Activated T-cell treated with anti-CD3 and anti-CD28 coated beads, Interleukin-2, amount 50 U/mL, for 4 hours (primary cell): ENCODE measurements at places on chromosomes 7 and 10.

GRCh38 chr7:28507525-28508282, 95.4 kb downstream of the CREB5 start:
- no peak for DNase-seq

DNA sequence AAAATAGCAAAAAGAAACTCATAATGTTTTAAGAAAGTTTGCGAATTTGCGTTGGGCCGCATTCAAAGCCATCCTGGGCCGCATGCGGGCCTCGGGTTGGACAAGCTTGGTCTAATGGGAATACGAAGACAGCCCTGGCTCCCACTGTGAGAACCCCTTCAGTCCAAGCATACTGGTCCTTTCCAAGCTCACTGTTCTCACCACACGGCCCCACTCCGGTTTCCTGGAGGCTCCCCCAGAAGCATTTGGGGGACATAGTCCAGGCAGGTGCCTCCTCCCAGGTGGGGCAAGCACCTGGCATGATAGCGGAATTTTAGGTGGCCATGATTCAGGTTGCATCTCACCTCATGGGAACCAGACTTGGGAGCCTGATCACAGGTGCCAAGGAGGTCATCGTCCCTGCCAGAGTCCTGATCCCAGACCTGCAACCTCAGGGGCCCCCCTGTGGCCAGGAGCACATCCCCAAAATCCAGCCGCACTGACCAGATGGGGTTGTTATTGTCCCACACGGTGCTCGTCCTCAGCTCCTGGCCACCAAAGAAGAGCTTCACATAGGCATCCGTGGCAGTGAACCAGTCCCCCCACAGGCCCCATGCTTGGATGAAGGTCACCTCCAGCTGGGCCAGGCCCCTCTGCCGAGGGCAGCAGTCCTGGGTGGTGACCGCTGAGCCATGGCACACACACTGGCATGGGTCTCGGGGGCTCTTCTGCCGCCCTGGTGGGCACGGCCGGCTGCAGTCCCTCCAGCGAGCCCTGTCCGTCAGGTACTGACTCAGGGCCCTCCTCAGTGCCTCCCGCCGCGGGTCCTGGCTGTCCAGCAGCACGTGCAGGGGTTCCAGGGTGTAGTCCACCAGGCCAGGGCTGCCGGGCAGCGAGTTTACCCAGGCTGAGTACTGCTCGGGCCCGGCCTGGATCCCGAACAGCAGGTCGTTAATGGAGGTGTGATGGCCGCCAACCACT, 4.4 kb downstream of the PRF1 start:
- DNase-seq = no peak

DNA sequence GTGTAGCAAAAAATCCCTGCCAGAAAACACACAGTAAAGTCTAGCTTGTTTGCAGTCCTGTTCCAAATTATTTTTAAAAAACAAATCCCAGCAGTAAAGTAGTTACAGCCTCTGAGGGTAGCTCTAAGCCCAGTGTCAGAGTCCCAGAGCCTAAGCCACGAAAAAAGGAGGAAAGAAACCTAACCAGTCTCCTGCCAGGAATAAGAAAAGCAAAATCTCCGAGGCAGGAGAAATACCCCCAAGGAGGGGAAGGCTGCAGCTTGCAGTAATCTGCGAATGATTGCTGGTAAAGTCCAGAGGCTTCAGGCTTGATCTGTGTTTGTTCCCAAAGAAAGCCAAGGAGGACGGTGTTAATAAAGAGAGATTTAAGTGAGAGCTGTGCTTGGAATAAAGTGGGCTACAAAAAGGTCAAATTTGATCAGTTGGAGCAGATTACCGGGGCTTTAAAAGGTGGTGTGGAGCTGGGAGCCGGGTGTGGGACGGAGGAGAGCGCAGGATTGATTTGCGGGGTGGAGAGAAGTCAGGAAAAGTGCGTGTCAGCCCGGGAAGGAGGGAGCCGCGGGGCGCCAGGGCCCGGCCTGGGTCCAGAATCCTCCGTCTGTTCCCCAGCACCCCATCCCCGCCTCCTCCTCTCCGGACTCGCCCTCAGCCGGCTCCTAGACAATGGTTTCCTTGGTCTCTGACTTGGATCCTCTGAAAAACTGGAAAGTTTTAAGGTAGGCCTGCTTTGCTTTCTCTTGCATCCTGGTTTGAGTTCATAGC, 219.4 kb upstream of the CELF2 start:
- no peak for DNase-seq

- no peak for DNase-seq
Observed at GRCh38 chr7:13448243-13448642, 541.2 kb downstream of the ETV1 start.

DNA sequence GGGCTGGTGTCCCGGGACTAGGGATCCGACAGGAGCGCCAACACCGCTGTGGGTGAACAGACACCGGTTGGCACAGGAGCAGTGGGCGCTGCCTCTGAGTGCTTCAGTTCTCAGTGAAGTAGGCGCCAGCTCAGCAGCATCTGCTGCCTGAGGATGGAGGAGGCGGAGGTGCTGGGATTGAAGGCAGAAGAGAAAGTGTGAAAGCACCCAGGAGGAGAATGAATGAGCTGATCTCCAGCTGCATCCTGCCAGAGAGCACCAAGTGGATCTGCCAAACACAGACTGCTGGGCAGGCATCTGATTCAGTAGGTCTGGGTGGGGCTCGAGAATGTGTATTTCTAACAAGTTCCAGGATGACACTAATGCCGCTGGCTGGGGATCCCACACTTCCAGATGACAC, 74.5 kb downstream of the LANCL2 start:
- DNase-seq = no peak

DNA sequence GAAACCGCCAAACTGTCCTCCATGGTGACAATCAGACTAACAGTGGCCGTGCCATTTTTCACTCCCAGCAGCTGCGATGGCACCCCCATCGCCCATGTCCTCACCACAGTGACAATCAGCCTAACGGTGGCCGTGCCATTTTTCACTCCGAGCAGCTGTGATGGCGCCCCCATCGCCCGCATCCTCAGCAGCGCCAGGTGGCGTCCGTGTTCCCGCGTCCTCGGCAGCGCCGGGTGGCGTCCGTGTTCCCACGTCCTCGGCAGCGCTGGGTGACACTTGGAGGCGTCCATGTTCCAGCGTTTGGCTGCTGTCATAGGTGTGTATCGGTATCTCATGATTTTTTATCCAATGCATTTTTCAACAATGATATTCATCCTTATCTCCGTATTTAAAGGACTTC, 267.3 kb downstream of the PTPRN2 start:
- DNase-seq = no peak

- DNase-seq = no peak
Observed at GRCh38 chr7:38122501-38122900, 55.5 kb upstream of the STARD3NL start.

GRCh38 chr7:87156709-87157108, 4.5 kb downstream of the DMTF1 start:
- no peak for DNase-seq

DNA sequence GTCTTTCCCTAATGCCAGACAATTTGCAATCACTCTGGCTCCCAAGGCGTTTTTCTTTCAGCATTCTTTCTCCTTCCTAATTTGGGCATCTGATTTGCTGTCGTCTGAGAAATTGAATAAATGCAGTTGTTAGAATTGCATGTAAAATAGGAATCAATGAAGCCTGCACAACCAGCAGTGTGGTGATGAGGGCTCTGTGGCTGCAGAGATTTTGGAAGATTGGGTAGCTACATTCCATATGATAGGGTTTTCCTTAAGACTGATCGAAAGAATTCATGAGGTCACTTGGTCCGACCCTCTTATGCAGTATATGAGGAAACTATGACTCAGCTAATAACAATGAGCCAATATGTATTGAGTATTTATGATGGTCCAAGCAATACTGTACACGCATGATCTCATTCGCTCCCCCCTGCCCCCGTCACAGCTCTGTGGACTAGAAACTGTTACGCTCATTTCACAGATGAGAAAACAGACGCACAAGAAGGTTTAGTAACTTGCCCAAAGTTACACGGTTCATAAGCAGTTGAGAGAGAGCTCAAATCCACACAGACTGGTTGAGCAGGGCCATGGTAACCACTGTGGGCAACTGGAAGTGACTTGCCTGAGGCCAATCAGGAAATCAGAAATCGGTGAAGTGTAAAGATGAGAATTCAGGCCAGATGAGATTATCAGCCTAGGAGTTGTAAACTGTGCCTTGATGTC, 527.2 kb downstream of the GATA3 start:
- DNase-seq = no peak

GRCh38 chr10:6123532-6123931, 34.7 kb downstream of the RBM17 start:
- no peak for DNase-seq
